Occipital lobe (tissue), 3 donors: ENCODE measurements at places on chromosomes 1 and 21. TPM values are rescaled to one million over a fixed set of nuclear protein-coding genes. Genes with fewer than 3 reads are reported as not detected.

Gene INAVA
- total RNA-seq, result 1.4 TPM

Gene CDK11B
- 7.0 TPM for total RNA-seq

Gene GPR37L1
- total RNA-seq, result 1.1 TPM

Gene PRKCZ
- 58.3 TPM for total RNA-seq

Gene HHAT
- total RNA-seq, result 2.0 TPM

Gene MCOLN2
- total RNA-seq, result not detected

Gene ACTRT2
- total RNA-seq, result not detected

Gene GJB4
- not detected for total RNA-seq

Gene ETV3L
- not detected for total RNA-seq

Gene HOOK1
- total RNA-seq, result 16.8 TPM

Gene TMEM200B
- total RNA-seq, result 0.94 TPM

Gene PTCH2
- total RNA-seq, result 1.4 TPM

DNA sequence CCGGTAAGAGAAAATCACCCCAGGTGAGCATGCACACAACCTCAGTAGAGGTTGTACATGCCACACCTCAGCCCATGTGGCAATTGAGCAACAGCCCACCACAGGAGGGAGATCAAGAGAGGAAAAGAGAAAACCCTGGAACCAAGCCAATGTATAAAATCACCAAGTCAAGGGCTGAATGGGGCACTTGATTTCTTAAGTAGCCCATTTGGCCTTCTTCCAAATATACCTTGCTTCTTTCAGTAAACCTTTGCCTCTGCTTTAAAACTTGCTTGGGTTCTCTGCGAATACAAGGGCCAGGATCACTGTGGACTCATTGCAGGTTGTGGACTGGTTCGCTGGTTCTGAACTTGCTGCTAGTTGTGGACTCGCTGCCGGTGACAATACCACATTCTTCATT lies 1814.0 kb downstream of the PLA2G4A start:
- no peak for DNase-seq

GRCh38 chr1:112144733-112145426 lies 155.4 kb upstream of the KCND3 start:
- no peak for DNase-seq

DNA sequence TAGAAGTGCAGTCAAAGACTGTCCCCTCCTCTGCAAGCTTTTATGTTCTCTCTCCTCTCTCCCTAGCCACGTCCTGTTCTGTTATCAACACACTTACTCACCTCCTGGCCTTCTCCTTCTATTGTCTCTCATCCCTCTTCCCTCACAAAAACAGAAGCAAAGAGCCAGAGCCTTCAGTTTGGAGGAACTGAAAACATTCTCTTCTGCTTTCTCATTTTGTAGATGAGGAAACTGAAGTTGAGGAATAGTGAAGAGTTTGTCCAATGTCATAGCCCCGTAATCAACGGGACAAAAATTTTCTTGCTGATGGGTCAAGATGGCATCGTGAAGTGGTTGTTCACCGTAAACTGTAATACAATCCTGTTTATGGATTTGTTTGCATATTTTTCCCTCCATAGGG lies 1.9 kb downstream of the NLRP3 start:
- no peak for DNase-seq

- no peak for DNase-seq
Observed at GRCh38 chr1:220500372-220500771, 27.6 kb upstream of the MARK1 start.

GRCh38 chr1:172601046-172601630 lies 57.8 kb upstream of the FASLG start:
- DNase-seq, result no peak

- no peak for DNase-seq
Observed at GRCh38 chr1:36472656-36473055, 8.5 kb upstream of the MRPS15 start.

DNA sequence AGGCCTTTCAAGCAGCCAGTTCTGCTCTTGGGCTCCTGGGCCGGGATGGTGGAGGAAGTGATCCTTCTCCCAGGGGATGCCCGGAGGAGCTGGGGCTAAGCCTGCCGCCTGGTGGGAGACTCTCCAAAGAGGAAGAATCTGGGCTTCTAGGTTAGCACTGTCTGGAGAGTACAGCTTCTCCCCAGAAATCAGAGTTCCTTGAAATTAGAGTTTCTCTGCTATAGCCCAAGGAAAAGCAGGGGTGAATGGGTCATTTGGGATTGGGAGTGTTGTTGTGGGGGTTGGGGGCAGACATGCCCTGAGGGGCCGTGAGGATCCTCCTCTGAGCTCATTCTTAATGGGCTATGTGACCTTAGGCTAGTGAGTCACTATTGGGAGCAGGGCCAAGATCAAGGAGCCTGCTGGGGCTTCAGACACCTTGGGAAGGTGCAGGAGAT lies 6.5 kb downstream of the LGR6 start:
- DNase-seq, result no peak

DNA sequence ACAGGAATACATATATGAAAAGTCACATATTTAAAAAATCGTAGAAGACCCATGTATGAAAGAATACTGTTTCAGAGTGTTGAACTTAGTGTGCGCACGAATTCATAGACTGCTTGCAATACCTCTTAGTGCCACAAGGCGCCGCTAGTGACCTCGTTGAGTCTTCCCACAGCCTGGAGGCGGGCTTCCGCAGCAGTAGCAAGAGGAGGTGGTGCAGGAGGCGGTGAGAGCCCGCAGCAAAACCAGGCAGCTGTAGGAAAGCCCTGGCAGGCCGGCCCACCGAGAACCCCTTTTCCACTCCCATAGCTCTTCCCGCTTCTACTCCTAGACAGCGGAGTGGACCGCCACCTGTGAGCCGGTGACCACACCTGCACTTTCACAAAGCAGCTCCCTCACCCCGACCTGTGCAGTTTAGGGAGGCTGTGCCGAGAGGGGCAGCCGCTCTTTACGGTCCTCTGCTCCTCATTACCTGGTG lies 23.5 kb downstream of the MTARC1 start:
- peak; percentile 24 for DNase-seq

GRCh38 chr21:16708101-16708835 lies 804.6 kb upstream of the CXADR start:
- DNase-seq, result no peak

DNA sequence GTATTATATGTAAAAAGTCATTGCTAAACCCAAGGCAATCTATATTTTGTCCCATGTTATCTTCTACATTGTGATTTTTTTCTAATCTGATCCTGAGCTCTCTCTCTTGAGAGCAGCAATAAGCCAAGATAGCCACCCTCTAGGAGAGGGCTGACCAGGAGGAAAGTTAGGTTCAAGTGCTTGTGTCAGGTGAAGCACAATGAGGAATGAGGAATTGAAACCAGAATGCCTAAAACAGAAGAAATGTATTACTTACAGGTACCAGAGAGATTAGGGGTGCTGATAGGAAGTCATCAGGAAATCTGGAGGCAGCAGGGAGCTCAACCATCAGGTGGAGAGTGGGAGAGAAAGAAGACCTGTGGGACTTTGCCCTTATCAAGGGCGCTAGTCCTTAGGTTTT lies 85.5 kb upstream of the BARHL2 start:
- DNase-seq, result no peak

DNA sequence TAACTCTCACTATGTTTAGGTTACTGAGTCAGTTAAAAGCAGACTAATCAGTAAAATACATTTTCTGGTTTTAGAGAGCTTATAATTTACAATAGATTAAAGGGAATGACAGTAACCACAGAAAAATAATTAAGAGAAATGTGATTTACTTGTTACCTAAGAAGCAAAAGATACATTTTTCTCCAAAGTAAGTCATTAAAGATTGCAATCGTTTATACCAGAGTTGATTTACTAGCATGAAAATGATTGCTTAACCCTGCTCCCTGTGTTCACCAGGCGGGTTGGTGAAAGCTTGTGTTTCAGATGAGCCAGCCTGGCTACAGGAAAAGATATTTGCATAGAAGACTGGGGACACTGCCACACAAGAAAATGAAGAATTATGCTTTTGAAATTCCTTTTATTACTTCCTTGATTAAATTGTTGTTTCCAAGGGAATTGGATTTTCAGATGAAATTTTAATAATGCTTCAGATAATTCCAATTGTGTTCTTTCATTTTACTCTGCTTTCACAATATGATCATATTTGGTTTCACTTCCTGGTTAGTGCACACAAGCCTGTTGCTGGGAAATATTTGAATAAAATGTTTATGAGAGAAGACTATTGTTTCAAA lies 27.9 kb downstream of the LRRC8B start:
- DNase-seq, result no peak

DNA sequence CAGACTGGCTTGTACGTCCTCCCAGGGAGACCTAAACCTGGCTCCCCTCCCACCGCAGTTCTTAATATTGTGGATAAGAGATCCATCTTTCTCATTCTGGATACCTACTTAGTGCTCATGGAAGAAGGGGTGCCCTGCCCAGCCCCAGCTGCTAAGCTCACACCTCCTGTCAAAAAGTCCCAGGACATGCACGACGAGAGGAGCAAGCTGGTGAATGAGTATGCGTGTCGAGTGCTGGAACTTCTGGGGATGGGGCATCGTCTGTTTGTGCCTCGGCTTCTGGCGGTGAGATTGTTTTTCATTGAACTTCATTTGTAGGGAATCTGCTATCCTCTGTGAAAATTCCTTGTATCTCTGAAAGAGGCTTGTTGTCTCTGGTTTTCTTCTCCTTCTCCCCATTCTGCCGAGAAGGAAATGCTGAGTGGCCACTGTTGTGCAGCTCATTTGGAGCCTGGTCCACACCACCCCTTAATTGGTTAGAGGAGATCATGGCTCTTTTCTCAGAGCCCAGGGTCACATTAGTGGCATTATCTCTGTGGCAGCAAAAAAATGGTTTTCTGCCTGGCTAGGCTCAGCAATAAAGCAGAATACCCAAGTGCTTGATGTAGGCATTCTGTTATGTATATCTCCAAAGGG lies 199.4 kb upstream of the CACYBP start:
- peak; percentile 32 for DNase-seq

- no peak for DNase-seq
Observed at GRCh38 chr1:229110986-229111385, 159.9 kb upstream of the RAB4A start.

- DNase-seq, result no peak
Observed at GRCh38 chr1:113074237-113074636, 1.2 kb downstream of the LRIG2 start.

- no peak for DNase-seq
Observed at GRCh38 chr1:212288615-212289014, 3.4 kb downstream of the PPP2R5A start.

GRCh38 chr1:177246710-177247580 lies 76.2 kb downstream of the BRINP2 start:
- DNase-seq, result no peak

GRCh38 chr1:158286487-158286886 lies 3.2 kb upstream of the CD1C start:
- no peak for DNase-seq

DNA sequence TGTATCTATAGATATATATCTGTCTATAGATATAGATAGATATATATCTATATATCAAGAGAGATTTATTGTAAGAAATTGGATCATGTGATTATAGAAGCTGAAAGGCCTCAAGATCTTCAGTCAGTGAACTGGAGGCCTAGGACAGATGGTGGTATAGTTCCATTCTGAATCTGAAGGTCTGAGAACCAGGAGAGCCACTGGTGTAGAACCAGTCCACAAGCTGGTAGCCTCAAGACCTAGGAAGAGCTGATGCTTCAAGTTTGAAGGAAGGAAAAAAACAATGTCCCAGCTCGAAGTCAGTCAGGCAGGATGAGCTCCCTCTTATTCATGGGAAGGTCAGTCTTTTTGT lies 213.2 kb upstream of the JUN start:
- DNase-seq, result no peak

GRCh38 chr1:96234299-96234698 lies 487.3 kb upstream of the PTBP2 start:
- no peak for DNase-seq

DNA sequence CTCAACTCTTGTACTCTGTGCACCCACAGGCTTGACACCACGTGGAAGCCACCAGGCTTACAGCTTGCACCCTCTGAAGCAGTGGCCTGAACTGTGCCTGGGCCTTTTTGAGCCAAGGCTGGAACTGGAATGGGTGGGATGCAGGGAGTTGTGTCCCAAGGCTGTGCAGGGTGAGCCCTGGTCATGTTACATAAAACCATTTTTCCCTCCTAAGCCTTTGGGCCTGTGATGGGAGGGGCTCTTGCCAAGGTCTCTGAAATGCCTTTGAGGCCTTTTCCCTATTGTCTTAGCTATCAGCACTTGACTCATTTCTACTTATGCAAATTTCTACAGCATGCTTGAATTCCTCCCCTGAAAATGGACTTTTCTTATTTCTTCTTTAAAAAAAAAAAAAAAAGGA lies 14.1 kb downstream of the VN1R5 start:
- no peak for DNase-seq

GRCh38 chr21:37058261-37058660 lies 14.6 kb downstream of the PIGP start:
- no peak for DNase-seq

- no peak for DNase-seq
Observed at GRCh38 chr1:38235705-38236104, 189.1 kb upstream of the POU3F1 start.

GRCh38 chr1:184194236-184194635 lies 142.7 kb downstream of the TSEN15 start:
- DNase-seq, result no peak

DNA sequence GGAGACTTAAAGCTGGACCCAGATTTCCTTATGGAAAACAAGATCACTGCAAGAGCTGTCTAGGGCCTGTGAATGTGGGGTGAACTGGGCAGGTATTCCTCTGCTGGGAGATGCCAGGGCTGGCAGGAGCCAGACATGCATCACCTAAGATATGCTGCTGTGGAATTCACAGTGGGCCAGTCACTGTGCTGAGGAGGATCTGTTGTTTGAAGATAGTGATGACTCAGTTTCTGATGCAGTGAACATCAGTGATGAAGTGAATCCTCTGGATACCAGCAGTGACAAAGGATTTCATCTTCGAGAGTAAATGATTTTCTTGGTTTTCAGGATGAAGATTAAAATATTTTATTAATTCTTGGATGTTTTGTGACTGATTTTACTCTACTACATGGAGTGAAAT lies 29.9 kb upstream of the CAMSAP2 start:
- DNase-seq, result no peak

DNA sequence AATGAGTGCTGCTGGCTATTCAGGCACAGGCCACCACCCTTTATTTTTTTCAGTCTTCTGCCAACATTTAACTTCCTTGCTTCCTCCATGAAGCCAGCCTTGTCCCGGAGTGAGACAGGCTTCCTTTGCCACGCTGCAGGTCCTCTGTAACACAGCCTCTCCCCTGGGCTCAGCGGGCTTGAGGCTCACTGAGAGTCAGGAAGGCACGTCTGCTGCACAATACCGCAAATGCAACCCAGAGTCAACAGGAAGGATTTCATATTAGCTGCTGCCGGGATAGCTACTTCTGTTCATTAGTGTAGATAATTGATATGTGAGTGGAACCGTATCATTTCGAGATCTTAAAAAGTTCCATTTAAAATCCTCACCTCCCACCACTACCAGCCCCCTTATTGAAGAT lies 22.5 kb downstream of the MYOG start:
- no peak for DNase-seq
